ELR (cell line): ENCODE measurements at places on chromosomes 6 and 20.

DNA sequence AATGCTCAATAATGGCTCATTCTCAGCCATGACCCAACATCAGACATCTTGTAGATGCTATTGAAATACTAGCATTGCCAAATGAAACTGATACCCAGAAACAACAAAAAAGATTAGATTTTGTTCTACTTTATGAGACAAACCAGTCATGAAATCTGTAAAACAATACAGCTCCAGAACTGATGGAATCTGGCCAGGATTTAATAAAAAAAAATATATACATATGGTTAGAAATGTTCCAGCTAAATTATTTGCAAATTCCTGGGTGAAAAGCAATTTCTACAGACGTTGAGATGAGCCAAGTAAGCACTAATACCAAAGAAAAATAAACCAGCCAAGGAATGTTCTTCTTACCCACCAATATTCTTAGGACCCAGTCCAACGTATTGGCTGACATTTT, 201.3 kb downstream of the EPHA7 start:
- no peak for DNase-seq

DNA sequence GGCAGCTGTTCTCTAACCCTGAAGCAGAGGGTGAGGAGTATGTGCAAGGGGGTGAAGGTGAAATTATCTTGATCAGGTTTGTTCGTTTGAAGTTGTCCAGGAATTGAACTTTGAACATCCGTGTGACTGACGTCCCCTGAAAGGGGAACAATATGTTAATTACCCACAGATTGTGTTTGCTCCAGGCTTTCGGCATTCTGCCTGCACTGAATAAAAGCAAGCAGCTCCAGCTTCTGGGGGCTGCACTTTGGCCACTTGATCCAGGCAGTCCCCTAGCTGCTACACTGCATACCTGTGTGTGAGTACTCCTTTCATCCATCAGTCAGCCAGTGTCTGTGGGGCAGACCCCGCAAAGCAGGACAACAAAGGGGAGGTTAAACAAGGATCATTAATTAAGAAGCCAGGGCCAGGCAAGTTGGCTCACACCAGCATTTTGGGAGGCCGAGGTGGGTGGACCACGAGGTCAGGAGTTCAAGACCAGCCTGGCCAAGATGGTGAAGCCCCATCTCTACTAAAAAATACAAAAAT, 104.8 kb upstream of the BTN3A2 start:
- no peak for DNase-seq

DNA sequence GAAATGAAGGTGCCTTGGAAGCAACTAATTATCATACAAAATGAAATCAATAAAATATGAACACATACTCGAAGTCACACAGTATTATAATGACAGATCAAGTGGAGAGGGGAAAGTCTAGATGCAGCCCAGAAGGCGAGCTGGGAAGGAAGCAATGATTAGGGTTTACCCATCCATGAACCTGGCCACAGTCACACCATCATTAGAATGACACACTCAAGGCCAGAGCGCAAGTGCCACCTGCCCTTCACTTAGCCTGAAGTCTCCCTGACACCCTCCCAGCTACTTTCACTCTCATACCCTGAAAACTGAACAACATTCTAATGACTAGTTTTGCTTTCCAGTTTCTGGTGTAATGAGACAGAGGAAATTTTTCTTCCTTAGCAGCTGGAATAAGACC, 302.8 kb upstream of the JARID2 start:
- no peak for DNase-seq

- peak; percentile 67 for DNase-seq
Observed at GRCh38 chr6:127069659-127070279, 48.7 kb upstream of the RSPO3 start.

- DNase-seq: no peak
Observed at GRCh38 chr6:5547556-5547955, 286.2 kb downstream of the FARS2 start.
